ENCODE measurements at places on chromosomes 4 and X.

GRCh38 chrX:45077748-45078424 is 122.8 kb downstream of the DIPK2B start:
- peak; percentile 17 for DNase-seq

DNA sequence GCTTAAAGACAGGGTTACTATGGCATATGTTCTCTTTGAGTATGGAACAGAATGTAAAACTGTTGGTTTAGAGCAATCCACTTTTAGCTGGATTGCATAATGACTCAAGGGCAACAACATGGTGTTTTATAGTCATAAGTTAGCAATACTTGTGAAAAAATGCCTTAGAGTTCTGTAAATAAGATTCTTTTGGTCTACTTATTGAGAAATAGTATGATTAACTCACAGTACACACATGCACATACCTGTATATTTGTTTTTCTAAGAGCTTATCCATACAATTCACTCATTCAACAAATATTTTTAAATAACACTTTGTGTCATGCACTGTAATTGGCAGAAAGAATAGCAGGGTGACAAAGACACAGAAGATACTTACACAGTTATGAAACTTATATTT is 1415.5 kb downstream of the PCDH7 start:
- DNase-seq = no peak

DNA sequence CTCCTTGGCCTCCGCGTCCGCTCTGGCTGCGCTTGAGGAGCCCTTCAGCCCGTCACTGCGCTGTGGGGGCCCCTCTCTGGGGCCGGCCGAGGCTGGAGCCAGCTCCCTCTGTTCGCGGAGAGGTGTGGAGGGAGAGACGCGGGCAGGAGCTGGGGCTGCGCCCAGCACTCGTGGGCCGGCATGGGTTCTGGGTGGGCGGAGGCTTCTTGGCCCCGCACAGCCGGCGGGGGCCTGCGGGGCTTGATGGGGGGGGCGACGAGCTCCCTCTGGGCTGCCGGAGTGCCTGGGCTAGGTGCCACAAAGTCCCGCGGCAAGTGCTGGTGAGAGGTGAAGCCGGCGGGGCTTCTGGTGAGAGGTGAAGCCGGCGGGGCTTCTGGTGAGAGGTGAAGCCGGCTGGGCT is 61.9 kb downstream of the ANKRD50 start:
- no peak for DNase-seq

DNA sequence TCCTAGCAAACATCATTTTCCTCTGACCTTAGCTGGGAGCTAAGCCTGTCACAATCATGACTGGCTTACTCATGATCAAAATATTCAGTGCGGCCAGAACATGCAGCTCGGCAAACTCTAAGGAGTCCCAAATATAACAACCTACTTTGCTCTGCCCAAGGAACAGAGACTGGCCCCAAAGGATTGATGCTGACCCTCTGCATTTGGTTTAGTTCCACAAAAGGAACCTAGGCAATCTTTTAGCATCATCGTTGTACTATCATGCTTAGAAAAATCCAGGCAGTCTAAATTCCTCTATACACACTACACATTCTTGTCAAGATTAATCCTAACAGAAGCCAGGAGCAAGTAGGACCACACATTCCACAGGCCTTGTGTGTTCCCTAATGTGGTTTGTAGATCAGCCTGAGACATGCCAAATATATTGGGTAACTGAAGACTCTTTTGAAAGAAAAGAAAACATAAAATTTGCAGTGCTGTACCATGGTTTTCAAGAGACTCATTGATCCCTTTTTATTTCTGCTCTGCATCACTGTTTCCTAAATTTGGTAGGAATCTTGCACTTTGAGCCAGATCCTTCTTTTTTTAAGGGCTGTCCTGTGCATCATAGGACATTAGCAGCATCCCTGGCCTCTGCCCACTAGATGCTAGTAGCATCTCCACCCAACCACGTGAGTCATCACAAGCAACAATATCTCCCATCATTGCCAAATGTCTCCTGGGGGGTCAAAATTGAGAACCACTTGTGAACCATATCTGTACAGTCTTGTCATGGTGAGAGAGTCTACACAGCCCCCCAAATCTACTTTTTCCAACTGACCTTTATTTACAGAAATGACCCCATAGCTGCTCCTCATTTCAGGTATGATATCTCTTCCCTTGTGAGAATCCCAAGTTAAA is 17.6 kb upstream of the CC2D2A start:
- DNase-seq = no peak

GRCh38 chr4:122806981-122807679 is 19.5 kb upstream of the FGF2 start:
- no peak for DNase-seq

- no peak for DNase-seq
These were observed 12.7 kb upstream of the AADAT start for GRCh38 chr4:170102426-170102825.

- no peak for DNase-seq
These were observed 72.1 kb downstream of the PARM1 start for GRCh38 chr4:75004755-75005668.

- DNase-seq = no peak
These were observed 677.7 kb upstream of the HTR2C start for GRCh38 chrX:113906168-113906567.

- no peak for DNase-seq
These were observed 10.0 kb downstream of the CSTF2 start for GRCh38 chrX:100830143-100830542.
